ENCODE measurements at places on chromosomes 5 and 9. TPM values are rescaled to one million over a fixed set of nuclear protein-coding genes. Genes with fewer than 3 reads are reported as not detected.

- no peak for DNase-seq
Observed at GRCh38 chr9:121612511-121612998, 38.9 kb upstream of the DAB2IP start.

DNA sequence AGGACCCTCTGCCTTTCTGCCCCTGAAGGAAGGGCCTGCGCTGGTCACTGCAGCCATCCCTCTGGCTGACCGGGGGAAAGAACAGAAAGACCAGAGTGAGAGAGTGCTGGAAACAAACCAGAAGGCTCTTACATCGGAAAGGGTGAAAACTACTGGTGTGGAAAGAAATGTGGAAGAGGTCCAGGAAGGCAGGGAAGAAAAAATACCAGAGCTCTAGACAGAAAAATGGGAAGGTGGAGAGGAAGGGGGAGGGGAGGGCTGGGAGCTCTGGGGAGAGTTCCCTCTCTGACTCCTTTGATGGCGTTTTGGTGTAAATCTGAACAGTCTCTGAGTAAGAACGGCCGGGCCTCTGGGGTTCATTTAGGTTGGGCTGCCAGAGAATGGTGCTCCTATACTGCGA lies 47.7 kb downstream of the COL23A1 start:
- no peak for DNase-seq

The TAF11L5 gene
- total RNA-seq, result not detected

DNA sequence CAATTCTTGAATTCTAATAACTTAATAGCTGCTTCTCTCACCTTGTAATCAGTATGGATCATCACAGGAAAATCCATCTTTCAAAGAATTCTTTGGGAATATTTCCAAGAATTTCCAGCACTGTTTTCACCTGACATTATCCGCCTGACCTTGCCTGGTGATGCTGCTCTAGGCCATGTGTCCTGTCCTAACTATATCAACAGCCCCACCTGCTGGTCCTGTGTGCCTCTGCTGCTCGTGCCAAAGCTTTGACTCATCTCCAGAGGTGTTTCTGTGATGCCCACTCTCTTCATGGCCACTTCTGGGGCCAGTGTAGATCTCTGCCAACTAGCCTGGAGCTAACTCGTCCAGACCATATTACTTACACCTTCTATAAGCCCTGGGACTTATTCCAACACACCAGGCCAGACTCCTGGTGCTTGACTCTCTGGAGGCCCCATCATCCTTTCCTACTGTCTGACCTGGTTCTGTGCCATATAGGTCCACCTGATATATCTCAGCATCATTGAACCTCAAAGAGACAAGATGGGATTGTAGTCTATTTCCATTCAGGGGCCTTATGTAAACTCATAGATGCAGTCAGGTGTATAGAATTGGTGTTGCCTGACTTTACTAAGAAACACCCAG lies 67.5 kb upstream of the CKMT2 start:
- DNase-seq, result peak; percentile 48

DNA sequence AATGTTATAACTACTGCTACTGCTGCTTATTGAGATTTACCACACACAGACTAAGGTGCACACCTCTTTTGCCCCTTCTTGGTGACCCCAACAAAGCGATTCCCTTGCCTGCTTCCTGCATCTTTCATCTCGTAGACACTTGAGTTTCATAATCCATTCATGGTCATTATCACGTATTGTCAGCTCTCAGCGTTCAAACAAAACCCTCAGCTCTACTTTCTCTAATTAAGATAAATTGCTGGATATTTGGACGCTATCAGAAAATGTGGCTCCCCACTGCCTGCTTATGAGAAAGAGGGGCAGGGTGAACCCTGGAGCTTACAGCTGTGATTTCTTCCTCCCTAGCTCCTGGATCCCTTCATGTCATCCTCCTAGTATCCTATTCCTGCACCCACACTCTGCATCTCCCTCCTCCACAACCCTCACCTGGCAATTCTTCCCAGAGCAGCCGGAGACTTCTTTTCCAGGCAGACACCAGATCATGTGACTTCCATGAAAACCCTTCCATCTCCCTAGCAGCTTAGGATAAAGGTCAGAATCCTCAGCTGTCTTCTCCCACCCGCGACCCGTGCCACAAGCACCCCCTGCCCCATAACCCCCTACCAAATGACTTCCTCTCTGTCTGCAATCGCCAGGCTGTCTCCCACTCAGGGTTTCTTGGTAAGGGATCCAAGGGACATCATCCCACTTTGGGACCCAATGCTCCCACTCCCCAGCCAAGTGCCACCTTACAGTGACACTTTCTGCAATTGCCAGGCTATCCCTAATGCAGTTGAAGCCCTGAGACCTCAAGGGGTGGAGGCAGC lies 146.5 kb downstream of the NSG2 start:
- no peak for DNase-seq

DNA sequence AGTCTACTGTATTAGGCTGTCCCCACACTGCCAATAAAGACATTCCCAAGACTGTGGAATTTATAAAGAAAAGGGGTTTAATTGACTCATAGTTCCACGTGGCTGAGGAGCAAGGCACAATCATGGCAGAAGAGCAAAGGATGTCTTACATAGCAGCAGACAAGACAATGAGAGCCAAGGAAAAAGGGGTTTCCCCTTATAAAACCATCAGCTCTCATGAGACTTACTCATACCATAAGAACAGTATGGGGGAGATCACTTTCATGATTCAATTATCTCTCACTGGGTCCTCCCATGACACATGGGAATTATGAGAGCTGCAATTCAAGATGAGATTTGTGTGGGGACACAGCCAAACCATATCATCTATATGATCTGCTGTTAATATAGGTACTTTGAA lies 14.8 kb upstream of the FSTL4 start:
- DNase-seq, result no peak

DNA sequence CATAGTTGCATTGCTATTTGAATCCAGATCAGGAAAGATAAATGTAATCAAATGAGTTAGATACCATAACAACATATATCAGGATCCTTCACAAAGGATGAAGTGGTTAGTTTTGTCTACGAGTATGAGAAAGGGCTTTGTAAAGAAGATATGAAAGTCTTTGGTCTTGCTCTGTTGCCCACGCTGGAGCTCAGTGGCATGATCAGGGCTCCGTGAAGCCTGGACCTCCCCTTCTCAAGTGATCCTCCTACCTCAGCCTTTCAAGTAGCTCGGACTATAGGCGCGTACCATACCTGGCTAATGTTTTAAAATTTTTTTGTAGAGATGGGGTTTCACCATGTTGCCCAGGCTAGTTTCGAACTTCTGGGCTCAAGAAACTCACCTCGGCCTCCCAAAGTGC lies 1.8 kb downstream of the SMC5 start:
- no peak for DNase-seq

The MAT2B gene
- total RNA-seq, result 50.6 TPM

The PCDHGA9 gene
- 0.97 TPM for total RNA-seq

DNA sequence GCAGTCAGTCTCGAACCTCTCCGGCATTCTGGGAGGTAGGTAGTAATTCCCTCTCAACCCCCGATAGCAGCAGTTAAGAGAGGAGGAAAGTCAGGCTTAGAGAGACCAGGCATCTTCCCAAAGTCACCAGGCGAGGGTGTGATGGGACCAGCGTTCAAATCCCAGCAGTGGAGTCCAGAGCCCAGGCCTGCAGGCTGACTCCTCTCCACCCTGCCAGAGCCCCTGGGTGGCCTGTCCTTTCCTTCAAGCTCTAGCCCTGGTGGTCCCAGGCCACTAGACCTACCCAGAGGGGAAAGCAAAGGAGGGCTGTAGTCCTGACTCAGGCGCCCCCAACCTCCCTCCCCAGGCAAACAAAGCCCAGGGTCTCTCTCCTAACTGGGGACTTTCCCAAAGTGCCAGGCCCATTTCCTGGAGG lies 4.2 kb upstream of the NR5A1 start:
- DNase-seq, result peak; percentile 10

DNA sequence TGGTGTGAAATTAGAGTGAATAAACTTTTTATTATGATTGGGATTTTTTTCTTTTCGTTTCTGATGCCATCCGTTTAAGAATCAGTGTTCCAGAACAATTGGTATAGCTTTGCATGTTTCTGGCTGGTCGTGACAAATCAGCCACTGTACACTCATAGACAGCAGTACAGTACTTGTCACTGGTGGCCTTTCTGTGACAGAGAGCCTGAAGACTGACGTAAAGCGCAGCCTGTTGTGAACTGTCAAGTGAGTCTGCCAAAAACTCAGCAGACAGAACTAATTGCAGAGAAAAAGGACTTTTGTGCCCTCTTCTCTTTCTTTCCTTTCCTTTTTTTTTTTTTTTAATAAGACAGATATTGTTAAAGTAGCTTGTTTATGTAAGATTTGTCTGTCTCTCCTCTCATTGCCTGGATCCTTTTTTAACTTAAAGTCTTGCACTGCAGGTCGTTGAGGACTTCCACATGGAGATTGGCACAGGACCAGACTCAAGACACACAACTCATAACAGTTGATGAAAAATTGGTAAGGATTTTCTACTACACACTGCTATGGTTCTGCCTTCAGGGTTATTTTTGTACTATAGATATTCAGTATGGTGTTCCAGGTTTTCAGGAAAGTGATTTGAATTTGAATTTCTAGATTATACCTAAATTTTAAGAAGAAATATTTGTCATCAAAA lies 42.7 kb downstream of the NDUFS4 start:
- no peak for DNase-seq

DNA sequence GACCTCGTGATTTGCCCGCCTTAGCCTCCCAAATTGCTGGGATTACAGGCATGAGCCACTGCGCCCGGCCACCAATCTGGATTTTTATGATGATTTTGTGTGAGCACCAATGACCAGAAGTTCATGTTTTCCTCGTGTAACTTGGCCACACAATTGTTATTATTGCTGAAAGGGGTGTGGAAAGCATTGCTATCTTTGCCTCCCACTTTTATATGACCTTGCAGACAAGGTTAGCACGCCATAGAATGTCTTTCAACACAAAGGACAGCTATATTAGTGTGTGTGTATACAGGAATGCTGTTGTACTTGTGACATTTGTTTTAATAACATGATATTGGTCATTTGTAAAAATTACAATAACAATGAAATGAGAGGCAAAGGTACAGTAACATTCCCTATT lies 155.0 kb upstream of the ERCC6L2 start:
- no peak for DNase-seq

The ADGRV1 gene
- total RNA-seq, result not detected

The ANKRD18A gene
- 2.9 TPM for total RNA-seq

DNA sequence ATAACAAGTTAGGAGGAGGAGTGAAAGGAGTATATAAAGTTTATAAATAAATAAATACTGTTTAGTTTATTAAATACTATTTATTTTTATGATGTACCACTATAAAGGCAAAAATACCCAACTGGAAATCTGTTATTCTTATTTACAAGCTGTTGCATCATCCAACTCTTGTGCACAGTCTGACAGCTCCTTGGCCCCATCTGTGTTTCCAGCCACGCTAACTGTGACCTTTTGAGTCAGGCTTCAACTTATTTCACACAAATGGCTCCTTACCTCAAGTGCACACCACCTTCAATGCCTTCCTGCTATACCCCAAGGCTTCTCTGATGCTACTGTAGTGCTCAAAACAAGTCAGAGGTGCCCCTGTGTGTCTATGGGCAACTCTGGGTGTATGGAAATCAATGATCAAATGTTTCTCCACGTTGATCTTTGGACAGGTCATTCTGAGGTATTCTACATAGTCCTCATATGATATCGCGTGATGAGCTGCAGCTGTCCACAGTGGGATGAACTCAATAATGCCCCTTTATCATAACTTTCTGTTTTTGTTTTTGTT lies 303.2 kb upstream of the GRAMD2B start:
- DNase-seq, result no peak

DNA sequence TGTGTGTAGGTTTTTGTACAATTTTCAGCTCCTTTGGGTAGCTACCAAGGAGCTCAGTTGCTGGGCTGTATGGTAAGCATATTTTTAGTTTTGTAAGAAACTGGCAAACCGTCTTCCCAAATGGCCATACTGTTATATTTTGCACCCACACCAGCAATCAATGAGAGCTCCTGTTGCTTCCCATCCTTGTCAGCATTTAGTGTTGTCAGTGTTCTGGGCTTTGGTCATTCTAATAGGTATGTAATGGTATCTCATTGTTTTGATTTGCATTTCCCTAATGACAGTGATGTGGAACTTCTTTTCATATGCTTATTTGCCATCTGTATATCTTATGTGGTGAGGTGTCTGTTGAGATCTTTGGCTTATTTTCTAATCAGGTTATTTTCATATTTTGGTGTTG lies 320.1 kb downstream of the MLLT3 start:
- no peak for DNase-seq

The SPINK6 gene
- not detected for total RNA-seq

- DNase-seq, result no peak
Observed at GRCh38 chr9:120156376-120156775, 423.6 kb downstream of the CDK5RAP2 start.

DNA sequence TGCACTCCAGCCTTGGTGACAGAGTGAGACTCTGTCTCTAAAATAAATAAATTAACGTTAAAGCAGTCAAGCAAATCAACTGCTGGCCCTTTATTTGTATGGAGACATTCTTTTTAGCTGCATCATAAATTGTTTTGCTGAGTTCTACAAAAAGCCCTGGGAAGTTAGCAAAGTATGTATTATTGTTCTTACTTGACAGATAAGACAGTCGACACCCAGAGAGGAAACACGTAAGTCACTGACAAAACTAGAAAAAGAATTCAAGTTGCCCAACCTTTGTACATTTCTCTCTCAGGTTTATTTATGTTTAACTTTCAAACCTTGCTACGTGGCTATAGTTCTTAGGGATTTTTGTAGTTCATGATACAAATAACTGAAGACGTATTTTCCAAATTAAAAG lies 40.4 kb upstream of the MACIR start:
- DNase-seq, result peak; percentile 62

- DNase-seq, result no peak
Observed at GRCh38 chr9:89171693-89172092, 6.9 kb downstream of the SHC3 start.

DNA sequence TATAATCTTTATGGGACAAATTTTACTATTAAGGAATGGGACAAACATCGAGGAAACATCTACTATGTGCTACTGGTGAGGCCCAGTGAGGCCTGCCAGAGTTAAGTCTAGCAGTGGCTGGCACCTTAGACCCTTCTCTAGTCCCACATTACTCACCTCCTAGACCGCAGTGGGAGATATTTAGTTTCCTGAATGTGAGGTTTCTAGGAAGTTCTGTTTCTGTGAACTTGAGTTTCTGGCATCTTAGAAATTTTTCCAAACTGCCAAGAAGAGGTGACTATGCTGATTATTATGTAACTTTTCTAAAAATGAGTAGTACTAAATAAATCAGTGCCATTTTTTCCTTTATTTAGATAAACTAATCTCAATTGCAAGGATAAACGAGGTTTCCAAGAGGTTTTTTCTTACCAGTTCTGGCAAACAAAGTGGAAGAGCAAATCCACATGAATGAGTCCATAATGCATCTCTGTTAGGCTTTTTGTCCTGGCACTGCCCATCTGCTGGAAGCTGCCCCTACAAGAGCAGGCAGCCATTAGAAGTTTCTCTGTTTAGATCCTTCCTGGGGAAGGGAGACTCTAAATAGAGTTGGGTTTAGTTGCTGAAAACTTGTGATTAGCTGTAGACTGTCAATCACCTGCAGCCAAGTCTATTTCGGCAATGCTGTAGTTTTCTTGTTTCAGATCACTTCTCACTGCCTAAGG lies 348.7 kb downstream of the MAN2A1 start:
- no peak for DNase-seq
